Lung (tissue), 17 donors: ENCODE measurements at places on chromosomes 16 and 17.

- no peaks in the 10 kb centered on the region for H3K36me3 ChIP-seq
- DNase-seq: no peak
These were observed 33.5 kb upstream of the CBX4 start for GRCh38 chr17:79872762-79873161.

DNA sequence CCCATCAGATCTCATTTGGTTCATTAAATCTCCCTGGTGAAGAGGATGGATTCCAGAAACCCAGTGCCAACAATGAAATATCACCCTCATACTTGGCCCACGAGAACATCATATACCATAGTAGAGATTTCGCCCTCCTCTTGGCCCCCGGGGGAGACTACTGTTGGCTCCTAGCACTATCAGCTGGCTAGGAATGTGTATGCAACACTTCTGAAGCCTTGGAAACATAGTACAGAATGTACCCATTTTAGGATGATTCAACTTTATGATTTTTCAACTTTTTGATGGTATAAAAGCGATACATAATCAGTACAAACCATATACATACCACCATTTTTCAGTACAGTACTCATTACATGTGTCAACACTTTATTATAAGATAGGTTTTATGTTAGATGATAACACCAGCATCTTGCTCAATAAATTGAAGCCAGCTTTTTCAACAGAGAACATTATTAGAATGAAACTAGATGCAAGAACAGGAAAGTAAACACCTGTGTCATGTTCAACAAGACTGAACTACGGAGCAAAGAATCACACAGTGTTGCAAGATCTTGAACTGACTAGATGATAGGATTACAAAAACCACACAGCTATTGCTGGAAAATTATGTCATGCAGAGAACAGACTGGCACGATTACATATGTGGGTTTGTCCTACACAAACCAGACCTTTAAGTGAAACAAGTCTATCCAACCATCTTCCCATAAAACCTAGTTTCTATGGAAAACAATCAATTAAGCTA, 17.2 kb downstream of the RSL1D1 start:
- no peak overlapping the region for H3K27ac ChIP-seq
- H3K36me3 ChIP-seq: peaks cover 14% of the 10 kb centered on the region
- no peak for DNase-seq
- H3K4me1 ChIP-seq: no peaks in the 10 kb centered on the region

DNA sequence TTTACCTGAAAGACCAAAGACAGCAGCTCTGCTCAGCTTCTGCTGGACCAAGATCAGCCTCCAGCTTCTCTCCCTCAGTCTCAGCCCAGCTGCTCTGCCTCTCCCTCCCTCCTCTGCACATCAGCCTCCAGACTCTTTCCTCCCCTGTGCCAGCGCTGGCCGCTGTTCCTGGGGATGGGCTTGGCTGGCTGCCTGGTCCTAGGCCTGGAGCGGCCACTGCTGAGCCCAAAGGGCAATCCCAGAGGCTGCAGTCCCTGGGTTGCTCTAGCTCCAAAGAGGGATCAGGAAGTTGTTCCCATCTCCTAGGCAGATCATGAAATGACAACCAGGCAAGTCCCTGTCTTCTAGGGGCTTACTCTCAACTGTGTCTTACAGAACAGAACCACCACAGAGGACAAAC, 31.3 kb downstream of the DCUN1D3 start:
- no peaks in the 10 kb centered on the region for H3K27me3 ChIP-seq
- H3K4me3 ChIP-seq: no peak overlapping the region
- peak overlapping the region; percentile 26 for H3K27ac ChIP-seq
- peak; percentile 91 for DNase-seq
- H3K4me1 ChIP-seq: peaks cover 20% of the 10 kb centered on the region
- H3K36me3 ChIP-seq: no peaks in the 10 kb centered on the region

- no peaks in the 10 kb centered on the region for H3K4me1 ChIP-seq
- no peak overlapping the region for H3K4me3 ChIP-seq
- no peaks in the 10 kb centered on the region for H3K36me3 ChIP-seq
- no peak for DNase-seq
- H3K27me3 ChIP-seq: no peaks in the 10 kb centered on the region
These were observed 176.4 kb downstream of the SHISA9 start for GRCh38 chr16:13077816-13078215.

- H3K36me3 ChIP-seq: no peaks in the 10 kb centered on the region
- no peak overlapping the region for H3K27ac ChIP-seq
- DNase-seq: no peak
These were observed 74.6 kb upstream of the ZNF750 start for GRCh38 chr17:82914375-82914774.

GRCh38 chr16:51577621-51578303, 426.7 kb upstream of the SALL1 start:
- H3K27ac ChIP-seq: no peak overlapping the region
- H3K36me3 ChIP-seq: no peaks in the 10 kb centered on the region
- no peaks in the 10 kb centered on the region for H3K4me1 ChIP-seq

DNA sequence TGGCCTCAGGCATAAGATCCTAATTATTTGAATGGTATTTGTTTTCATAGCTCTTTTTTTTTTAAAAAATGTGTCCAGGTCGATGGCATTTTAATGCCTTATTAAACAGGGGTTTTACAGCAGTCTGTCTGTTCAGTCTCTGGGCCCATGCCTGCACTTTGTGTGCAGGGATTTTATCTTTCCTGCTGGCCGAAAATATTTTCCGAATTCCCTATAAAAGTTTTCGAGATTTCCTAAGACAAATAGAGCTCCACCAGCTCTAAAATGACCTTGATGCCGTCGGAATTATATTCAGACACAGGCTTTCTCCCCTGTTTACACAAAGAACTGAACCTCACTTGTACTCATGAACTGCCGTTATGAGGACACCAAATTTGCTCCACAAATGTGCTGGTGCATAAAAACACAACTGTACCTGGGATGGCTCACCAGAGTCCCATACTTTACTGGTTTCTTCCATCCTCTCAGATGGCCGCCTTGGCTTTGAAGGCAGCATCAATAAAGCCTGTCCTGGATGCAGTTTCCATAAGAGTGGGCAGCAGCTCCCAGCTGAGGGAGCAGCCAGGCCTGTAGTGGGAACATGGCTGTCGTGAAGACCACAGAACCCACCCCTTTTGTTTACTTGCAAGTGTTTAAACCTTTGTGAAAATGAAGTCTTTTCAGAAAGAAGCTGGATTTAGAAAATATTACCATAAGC, 44.9 kb downstream of the TBX4 start:
- H3K36me3 ChIP-seq: no peaks in the 10 kb centered on the region
- H3K27ac ChIP-seq: no peak overlapping the region
- no peak for DNase-seq
- peaks cover under 1% of the 10 kb centered on the region for H3K4me1 ChIP-seq
